ENCODE measurements at places on chromosomes 5 and 9.
A peak's percentile ranks its signal among the peaks of the same experiment; 100 is the strongest.

DNA sequence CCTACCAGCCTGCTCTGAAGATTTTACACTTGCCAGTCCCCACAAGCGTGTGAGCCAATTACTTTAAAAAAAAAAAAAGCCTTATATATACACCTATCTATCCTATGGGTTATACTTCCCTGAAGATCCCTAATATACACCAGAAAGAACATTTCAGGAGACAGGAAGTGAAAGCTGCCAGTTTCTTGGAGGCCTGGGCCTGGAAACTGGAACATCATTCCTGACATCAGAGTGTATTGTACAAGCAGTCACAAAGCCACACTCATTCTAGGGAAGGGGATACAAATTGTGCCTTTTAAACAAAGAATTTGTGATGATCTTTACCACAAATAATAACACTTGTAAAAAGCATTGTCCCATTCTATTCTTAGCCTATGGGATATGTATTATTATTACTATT lies 98.3 kb upstream of the FBN2 start:
- DNase-seq, result no peak

- DNase-seq, result no peak
Measured at GRCh38 chr9:26975728-26976707, 19.8 kb downstream of the IFT74 start.

DNA sequence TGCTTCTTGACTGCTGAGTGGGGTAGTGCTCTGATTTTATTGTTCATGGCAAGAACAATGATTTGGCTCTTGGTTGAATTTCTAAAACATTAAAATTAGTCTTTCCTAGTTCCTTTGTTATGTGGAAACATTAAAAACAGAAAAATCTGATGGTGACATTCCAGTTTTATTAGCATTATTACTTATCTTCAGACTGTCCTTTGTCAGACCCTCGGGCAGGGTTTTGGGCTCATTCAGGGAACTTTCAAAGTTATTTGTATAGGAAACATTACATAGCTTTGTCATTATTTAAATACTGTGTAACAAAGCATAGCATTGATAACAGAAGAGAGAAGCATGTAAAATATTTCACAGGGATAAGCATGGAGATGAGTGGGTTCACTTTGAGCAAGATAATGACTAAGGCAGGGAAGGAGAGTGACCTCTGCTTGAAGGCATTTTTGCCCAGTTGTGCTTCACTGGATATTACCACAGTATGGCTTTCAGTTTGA lies 119.9 kb downstream of the KDM4C start:
- no peak for DNase-seq

DNA sequence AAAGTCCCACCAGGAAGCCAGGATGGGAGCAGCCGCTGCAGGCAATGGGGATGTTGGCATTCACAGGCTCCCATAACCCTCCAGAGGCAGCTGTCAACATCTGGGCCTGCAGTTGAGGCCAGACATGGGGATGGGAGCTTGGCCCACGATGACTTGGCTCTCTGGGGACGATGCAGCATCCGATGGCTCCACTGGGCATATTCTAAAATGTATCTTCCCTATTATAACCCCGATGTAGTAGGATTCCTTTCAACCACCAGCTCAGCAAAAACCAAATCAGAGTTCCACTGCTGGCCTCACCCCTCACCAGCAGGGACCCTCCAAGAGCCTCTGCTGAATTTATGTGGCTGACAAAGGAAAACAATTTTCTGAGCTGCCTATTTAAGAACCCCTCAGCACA lies 7.1 kb downstream of the SPRY4 start:
- no peak for DNase-seq

DNA sequence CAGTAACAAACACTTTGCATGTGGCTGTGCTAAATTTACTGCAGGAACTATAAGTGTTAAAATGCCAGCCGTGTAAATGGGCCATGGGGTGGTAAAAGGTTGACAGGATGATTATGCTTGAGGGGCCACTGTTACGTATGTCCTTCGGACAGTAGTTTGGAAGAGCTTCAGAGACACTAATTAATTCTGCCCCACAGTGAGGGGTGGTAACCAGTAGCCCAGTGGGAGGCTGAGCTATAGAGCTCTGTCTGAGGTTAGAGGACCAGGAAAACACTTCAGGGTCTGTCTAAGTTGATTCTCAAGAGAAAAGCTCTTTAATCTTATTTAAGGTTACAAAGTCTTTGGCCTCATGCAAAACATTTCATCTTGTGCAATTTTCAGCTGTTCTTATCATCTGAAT lies 176.6 kb downstream of the DMRTA1 start:
- DNase-seq, result no peak

GRCh38 chr5:14249258-14250082 lies 106.3 kb downstream of the TRIO start:
- DNase-seq, result no peak

- no peak for DNase-seq
Measured at GRCh38 chr9:35164711-35165110, 2.9 kb downstream of the UNC13B start.

DNA sequence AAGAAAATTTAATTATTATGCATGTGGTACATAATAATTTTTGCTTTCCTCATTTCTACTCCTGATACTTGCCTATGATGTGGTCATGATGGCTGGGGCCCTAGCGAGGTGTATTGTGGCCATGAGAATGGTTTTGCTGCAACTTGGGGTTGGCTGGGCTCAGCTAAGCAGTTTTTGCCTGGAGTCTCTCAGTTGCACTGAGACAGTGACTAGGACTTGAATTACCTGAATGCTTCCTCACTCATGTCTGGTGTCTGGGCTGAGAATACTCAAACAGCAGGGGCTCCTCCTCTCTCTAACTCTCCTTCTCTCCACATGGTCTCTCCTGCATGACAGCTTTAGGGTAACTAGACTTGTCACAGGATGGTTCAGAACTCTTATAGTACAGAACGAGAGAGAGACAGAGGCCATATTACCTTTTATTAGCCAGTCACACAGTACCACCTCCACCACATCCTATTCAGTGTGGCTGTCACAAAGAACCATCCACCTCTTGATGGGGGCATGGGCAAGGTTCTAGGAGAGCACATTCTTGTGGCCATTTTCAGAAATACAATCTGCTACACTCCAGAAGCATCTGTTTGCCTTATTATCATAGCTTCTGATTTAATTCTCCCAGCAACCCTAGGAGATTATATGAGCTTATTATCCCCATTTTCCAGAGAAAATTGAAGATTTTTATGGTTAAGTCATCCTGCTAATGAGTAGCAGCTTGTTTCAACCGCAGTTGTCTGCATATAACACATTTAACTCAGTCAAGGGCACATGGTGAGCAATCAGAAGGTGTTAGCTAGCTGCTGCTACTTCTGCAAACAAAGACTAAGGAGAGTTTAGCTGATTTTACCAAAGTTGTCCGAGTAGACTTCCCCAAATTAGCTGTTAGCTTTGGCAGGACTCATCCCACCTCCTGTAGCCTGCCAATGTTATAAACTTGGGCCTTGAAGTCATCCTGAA lies 245.1 kb downstream of the DOCK8 start:
- DNase-seq, result no peak

- DNase-seq, result no peak
Measured at GRCh38 chr5:5739490-5739945, 317.0 kb downstream of the ICE1 start.

- no peak for DNase-seq
Measured at GRCh38 chr9:116279230-116279629, 125.6 kb downstream of the PAPPA start.

DNA sequence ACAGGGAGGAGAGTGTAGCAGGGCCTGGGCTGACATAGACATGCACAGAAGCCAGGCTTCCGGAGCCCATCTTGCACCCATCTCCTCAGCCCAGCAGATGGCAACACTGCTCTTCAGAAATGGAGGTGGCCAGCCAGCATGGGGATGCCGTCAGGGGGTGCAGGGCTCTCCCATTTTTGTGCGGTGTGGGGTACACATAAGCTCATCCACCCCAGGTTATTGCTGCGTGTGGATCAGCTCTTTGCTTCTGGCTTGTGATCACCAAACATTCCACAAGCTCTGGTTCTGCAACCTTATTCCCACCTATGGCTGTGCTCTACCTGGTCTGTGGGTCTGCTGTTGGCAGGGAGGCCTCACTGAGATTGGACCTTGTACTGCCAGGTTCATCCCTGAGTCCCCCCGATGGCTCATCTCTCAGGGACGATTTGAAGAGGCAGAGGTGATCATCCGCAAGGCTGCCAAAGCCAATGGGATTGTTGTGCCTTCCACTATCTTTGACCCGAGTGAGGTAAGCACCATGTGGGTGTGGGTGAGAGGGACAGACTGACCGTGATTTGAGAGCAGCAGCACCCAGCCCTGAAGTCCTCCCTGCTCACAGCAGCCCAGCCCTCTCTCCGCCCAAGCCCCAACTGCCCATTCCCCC lies 17.3 kb downstream of the SLC22A5 start:
- DNase-seq, result peak; percentile 53

- no peak for DNase-seq
Measured at GRCh38 chr9:131666774-131667173, 73.1 kb downstream of the RAPGEF1 start.

GRCh38 chr9:109012009-109012875 lies 1.1 kb downstream of the CTNNAL1 start:
- peak; percentile 27 for DNase-seq

DNA sequence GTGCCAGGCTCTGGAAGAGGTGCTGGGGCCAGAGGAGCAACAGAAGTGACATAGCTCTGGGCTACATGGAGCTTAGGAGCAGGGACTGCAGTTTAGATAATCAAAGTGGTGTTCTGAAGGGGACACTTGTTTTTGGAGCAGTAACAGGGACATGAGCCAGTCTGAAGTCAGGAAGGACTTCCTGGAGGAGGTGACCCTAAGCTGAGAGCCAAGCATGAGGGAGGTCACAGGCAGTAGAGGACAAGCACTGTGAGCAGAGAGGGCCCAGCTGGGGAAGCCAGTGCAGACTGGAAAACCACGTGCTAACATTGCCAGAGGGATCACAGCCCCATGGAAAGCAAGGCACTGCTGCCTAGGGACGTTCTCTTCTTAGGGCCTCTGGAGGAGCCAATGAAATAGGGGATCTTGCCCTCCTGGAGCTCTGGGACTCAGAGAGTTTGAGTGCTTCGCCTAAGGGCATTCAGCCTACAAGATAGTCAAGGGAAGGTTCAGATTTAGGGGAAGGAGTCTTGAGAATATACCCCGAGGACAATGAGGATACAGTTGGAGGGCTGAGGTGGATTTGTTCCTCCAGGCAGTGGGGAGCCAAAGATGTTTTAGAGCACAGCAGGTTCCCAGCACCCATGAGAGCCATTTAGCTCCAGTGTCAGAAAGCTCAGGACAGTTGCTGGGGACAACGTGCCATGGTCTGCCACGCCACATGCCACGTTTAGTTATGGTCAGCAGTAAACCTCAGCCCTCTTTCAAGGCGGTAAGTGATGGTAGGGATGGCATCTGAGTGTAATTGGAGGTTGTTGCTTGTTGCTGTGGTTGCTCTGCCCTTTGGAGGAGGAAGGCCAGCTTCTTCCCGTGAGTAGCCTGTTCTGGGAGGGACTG lies 40.5 kb upstream of the SH3PXD2B start:
- no peak for DNase-seq

DNA sequence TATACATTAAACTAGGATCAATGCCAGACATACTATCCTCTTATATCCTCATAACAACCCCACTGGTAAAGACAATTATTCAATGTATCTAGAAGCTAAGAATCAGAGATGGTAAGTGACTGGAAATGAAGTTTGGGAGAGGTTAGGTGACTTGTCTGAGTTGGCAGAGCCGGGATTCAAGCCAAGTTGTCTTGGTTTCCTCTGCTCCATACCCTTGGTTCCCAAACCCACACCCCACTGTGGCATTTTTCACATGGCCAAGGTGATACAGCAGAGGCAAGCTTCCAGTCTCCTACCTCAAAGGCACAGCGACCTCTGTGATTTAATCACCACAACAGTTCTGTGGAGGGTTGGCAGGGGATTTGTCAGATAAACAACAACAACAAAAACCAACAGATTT lies 34.7 kb upstream of the ADRB2 start:
- no peak for DNase-seq

- no peak for DNase-seq
Measured at GRCh38 chr9:7739595-7739994, 60.0 kb downstream of the DMAC1 start.

- peak; percentile 37 for DNase-seq
Measured at GRCh38 chr9:109320331-109320741, 523 bp downstream of the EPB41L4B start.

All from GM12891 (cell line).